ENCODE measurements at places on chromosomes 5 and 9. TPM values are rescaled to one million over a fixed set of nuclear protein-coding genes. Genes with fewer than 3 reads are reported as not detected.

The FLT4 gene
- total RNA-seq: 0.09 TPM

The PCDHA13 gene
- 0.16 TPM for total RNA-seq

The ANKRD18B gene
- total RNA-seq: 2.3 TPM

The PCDHB7 gene
- total RNA-seq: 0.32 TPM

The DDX4 gene
- not detected for total RNA-seq

The SLC25A2 gene
- not detected for total RNA-seq
